ENCODE measurements at places on chromosomes 6 and 20.

GRCh38 chr6:126716032-126716431, 376.1 kb downstream of the CENPW start:
- DNase-seq: no peak

DNA sequence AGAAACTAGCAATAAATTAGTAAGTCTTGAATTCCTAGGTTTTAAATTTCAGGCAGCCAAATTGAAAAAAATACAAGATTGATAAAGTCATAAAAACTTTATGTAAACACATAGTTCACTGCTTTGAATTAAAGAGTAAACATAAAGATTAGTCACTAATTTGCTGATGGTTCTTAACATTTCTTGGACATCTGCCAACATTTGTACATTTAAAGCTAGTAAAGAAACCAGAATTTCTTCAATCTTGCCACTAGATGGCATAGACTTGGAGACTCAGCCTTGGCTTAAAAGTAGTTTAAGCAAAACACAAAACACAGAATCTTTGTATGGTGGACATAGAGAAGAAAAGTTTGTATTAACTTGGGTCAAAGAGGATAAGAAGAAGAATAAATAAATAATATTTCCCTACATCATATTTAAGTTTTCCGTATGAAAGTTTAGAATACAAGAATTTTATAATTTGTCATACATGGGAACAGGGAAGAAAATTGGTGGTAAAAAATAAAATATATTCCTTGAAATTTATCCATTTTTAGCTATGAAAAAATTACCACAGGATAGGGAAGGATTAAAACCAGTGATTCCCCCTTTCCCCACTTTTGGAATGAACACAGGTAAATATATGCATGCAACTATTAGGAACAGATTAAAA, 41.7 kb upstream of the FAM135A start:
- DNase-seq: peak; percentile 43

DNA sequence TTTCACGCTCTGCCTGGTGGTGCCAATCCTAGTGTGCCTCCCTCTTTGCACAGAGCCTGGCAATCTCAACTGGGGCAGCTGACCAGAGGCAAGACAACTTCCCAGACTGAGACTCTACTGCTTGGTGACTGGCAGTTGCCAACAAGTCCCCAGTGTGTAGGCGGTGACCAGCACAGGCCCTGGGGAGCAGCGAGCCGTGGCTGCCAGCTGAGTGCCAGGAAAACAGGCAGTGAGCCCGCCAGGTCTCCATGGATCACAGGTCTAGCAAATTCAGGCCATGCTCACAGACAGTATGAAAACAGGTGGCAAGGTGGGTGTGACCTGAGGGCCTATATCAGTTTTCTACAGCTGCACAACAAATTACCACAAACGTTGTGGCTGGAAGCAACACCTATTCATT, 289.9 kb downstream of the KIF16B start:
- no peak for DNase-seq

- peak; percentile 58 for DNase-seq
Measured at GRCh38 chr6:41161851-41162552, 914 bp downstream of the TREM2 start.

Data from Ammon's horn (tissue), 1 donor.